Cortex of kidney (tissue), 1 donor: ENCODE measurements at places on chromosomes 13 and 19.

DNA sequence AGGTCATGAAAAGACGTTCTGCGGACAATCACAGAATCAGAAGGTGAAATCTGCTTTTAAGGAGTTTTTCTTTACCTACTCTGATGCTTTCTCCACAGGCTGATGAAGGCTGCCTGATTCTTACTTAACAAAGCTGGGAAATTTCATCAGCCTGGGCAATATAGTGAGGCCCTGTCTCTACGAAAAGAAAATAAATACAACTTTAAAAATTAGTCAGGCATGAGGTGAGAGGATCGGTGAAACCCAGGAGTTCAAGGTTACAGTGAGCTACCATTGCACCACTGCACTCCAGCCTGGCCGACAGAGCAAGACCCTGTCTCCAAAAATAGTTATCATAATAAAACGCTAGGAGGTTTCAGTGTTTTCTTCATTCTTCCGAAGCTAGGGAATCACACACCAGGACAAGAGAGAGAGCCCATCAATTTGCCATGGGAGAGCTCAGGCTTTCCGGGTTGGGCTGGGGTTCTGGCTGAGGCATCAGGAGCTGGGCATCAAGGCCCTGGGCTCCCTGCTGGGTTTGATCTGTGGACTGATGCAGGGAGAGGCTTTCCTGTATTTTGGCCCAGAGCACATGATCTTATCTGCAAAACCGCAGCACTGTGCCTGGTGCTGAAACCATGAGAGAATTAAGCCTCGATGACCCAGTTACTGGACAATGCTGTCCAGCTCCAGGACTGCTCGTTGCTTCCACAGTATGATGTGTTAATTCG lies 25.1 kb upstream of the CEBPG start:
- no peak for DNase-seq

GRCh38 chr13:76522083-76522755 lies 364.0 kb downstream of the KCTD12 start:
- no peak for DNase-seq

DNA sequence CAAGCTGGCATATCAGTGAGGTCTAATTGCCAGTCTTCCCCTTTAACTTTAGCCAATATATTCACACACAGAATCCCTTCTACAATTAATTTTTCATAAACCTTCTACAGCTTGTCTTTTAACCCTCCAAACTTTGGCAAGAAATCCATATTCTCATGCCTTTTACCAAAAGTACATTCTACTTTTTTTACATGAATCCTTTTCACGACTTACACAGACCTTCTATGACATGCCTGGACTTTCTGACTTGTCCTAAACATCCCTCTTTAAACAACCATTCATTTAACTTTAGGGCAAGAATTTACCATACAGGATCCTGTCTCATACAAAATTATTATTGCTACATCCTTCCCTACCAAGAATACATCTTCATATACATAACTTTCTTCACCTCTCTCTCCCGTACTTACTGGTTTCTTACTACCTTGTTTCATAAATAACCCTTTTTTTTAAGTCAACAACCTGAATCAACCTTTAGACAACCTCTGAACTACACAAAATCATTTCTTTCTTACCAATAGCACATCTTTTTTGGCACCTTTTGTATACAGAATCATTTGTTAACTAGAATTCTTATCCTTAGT lies 23.5 kb downstream of the ZNF544 start:
- no peak for DNase-seq

- no peak for DNase-seq
Measured at GRCh38 chr13:101053301-101054093, 362.8 kb downstream of the NALCN start.

DNA sequence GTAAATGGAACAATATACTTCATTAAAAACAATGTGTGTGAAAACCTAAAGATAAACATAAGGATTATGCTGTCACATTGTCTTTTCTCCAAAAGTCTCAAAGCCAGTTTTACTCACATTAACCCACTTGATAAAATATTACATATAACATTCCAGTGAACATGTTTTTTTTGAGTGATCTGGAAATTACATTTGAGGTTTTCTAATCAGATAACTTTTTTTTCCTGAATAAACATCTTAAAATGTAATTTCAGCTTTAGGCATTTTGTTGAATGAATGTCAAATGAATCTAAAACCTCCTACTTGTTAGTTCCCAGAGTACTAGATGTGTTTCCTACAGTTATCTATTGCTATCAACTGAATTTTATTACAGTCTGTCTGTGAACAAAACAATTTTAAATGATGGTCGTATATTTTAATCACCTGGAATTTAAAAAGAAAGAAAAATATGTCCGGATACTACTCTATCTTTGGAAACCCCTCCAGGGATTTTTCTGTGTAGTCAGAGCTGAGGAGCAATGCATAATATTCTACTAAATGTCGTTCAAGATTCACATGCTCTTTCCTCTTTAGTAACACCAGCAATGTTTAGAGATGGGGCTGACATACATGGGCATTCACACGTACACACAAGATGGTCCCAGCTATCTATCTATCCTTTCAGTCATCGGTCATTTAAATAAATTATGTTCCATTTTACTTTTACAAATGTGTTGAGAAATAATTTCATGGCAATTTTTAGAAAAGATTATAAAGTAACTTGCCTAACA lies 283.9 kb downstream of the KLF12 start:
- no peak for DNase-seq

DNA sequence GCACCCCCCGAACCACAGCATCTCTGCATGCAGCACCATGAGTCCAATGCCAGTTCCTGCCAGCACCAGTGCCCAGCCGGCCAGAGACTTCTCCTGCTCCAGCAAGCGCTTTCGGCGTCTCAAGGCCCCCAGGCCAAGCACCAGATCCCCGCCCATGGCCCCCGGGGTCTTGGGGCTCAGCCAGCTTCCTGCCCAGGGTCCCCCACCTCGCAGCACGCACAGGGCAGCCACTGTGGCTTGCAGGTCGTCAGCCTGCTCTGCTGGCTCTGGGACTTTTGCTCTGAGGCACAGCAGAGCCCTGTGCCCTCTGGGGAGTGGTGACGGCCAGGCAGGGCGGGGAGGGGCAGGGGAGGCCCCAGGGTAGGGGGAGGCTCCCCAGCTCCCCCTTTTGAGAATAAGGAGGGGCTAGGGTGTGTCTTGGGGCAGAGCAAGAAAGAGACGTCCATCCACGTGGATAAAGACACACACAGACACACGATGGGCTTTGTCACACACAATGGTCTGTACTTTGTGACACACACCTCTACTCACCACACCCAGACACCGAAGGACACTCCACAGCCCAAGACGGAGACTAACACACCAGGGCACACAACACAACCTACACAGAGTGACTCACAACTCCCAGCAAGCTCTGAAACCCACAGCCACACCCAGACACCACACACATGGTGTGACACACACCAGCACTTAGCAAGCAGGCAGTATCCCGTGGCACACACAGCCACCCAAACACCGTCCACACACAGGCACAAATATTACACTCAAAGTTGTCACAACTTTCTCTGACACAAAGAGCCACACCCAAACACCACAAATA lies at the start of gene KCNN4:
KCNN4 (minus strand) TSS at position 268 of the 820 bp plus-strand sequence; CDS start at position 156, 112 bp downstream.
- no peak for DNase-seq

GRCh38 chr19:6687114-6687513 lies 17.2 kb upstream of the TNFSF14 start:
- DNase-seq, result no peak

- DNase-seq, result no peak
Measured at GRCh38 chr13:29722415-29722814, 126.9 kb upstream of the SLC7A1 start.

DNA sequence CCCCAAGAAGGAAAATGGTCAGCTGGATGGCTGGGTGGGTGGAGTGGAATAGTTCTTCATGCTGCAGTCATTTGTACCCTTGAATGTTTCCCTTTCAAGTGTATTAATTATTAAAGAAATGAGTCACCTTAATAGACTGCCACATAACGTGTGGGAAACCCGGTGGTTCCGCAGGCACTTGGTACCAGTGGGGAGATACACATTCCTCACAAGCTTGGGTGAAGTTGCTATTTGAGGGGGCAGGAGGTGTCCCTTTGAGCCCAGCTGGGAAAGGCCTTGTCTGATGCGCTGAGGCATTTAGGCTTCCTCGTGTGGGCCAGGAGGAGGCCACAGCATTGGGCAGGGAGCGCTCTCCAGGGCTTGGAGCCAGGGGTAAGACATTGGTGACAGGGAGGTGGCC lies 57.7 kb downstream of the ATP8A2 start:
- no peak for DNase-seq

GRCh38 chr13:108595436-108596274 lies 33.8 kb upstream of the MYO16 start:
- DNase-seq, result no peak

- no peak for DNase-seq
Measured at GRCh38 chr13:20182231-20182846, 10.4 kb downstream of the GJB2 start.

DNA sequence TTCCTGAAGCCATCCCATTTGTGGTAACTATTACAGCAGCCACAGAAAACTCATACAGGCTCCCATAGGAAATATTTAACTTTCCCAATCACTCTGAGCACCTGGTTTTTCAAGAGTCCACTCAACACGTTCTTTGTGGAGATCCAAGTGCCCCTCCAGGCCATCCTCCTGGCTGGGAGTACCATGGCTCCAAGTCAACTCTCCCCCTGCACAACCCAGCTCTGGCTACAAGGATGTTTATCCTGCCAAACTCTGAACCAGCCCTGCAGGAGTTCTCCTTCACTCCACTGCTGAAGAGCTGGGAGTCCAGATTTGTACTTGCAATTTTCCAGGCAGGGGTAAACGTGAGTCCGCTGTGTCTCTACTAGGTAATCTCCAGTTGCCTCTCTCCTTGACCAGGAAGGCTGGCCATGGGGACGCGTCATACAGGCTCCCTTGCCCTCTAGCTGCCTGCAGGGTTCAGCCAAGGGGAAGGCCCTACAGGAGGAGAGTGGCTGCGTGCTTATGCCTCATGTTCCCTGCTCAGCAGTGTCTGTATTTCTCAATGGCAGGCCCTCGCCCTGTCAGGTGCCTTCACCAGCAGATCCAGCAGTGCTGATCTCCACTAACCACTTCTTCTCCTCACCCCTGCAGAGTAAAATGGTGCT lies 29.9 kb upstream of the ARGLU1 start:
- DNase-seq, result no peak

GRCh38 chr19:55352549-55353145 lies 1.9 kb downstream of the COX6B2 start:
- DNase-seq, result no peak

GRCh38 chr19:16429066-16429758 lies 42.6 kb downstream of the EPS15L1 start:
- DNase-seq, result no peak

DNA sequence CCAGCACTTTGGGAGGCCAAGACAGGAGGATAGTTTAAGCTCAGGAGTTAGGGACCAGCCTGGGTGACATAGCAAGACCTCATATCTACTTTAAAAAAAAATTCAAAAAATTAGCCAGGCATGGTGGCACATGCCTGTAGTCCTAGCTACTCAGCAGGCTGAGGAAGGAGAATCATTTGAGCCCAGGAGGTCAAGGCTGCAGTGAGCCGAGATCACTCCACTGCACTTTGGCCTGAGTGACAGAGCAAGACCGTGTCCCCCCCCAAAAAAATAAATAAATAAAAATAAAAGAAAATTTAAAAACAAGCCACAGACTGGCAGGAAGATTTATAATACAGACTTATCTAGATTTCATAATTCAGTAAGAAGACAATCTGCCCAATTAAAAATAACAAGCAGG lies 14.8 kb downstream of the PSPC1 start:
- DNase-seq, result no peak

- DNase-seq, result no peak
Measured at GRCh38 chr13:21949818-21950429, 279.1 kb downstream of the FGF9 start.

DNA sequence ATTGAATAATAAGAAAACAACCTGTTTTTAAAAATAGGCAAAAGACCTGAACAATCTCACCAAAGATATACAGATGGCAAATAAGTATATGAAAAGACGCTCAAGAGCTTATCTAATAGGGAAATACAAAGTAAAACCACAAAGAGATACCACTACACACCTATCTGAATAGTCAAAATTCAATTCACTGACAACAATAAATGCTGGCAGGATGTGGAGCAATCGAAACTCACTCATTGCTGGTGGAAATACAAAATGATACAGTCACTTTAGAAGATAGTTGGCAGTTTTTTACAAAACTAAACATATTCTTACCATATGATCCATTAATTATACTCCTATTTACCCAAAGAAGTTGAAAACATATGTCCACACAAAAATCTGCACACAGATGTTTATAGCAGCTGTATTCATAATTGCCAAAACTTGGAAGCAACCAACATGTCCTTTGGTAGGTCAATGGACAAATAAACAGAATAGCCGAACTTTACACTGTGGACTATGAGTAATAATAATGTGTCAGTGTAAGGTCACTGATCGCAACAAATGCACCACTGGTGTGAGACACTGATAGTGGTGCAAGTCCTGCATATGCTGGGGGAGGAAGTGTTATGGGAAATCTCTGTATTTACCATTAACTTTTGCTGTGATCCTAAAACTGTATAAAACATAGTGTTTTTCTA lies 20.8 kb downstream of the ZC3H13 start:
- no peak for DNase-seq

DNA sequence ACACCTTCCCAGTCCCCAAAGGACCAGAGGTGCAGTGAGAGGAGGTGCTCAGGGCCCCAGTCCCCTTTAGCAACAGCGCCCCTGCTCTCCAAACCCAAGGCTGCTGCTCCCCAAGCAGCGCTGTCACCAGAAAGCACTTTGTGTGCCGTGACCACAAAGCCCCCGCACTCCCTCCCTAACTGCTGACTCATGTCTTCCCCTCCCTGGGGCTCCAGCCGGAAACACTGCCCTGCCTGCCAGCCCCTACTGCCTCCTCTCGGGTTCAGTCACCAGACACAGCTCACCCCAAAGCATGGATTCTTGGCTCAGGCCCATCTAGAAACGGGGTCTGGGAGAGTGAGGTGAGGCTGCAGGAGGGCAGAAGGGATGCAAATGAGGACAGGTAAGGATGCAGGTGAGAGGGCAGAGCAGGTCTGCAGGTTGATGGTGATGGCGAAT lies 4.9 kb upstream of the TNFSF14 start:
- no peak for DNase-seq

GRCh38 chr13:23612731-23613130 lies 42.5 kb downstream of the TNFRSF19 start:
- no peak for DNase-seq

GRCh38 chr19:49552749-49553148 lies 24.9 kb downstream of the RCN3 start:
- DNase-seq, result no peak

DNA sequence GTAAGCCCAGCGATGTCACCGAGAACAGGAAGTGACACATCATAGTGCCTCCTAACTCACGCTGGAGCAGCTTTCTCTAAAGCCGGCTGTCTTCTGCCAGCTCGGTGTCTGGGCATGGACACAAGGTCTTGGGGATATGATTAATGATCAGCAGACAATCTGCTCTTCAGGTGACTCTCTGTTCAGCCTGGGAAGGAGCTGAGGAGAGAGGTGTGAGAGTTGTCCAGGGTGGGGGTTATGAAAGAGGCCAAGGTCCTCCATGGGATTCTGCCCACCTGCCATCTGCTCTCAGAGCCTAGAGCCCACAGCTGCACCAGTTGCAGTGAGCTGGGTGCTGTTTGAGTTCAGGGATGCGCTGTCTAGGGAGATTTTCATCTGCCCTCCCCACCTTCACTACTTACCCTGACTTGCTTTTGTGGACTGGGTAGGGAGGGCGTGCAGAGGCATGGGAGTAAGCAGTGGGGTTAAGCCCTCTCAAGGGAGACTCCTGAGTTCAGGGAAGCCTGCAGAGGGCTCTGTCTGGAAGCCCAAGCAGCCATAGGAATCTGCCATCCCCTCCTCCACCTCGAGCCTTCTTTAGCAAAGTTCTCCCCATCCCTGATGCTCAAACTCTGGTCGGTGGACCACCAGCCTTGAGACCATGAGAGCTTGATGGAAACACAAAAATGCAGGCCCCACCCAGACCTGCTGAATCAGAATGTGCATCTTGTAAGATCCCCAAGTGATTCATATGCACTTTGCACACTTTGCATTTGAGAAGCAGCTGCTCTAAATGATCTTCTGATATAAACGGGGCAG lies 539.7 kb downstream of the RFC3 start:
- DNase-seq, result no peak
